A549 (cell line): ENCODE measurements at places on chromosomes 7 and 10. TPM values are rescaled to one million over a fixed set of nuclear protein-coding genes. Genes with fewer than 3 reads are reported as not detected.

The OPN4 gene
- polyA plus RNA-seq: not detected in 3 replicates

The MPP7 gene
- polyA plus RNA-seq: 0.05 to 0.09 TPM (median 0.06 TPM) in 3 replicates

The GIMAP8 gene
- polyA plus RNA-seq: not detected in 3 replicates

- DNase-seq: no peak
Observed at GRCh38 chr10:90589825-90590224, 268.0 kb downstream of the HTR7 start.

DNA sequence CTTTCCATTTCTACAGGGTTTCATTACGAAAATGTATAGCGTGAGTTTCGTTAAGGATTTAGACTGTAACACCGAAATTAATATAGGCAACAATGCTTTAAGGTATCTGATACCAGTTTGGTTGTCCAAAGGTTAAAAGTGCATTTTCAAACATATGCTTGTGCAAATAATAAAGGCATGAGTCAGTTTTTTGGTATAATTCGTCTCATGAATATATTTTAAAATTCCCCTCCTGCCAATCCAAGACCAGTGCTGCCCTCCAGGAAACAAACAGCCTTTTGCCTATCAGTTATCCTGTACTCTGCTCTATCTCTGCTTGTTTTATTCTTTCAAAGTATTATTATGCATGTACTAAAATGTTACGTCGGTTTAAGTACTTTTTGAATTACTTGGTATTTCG is 2.0 kb downstream of the LCOR start:
- DNase-seq: no peak

DNA sequence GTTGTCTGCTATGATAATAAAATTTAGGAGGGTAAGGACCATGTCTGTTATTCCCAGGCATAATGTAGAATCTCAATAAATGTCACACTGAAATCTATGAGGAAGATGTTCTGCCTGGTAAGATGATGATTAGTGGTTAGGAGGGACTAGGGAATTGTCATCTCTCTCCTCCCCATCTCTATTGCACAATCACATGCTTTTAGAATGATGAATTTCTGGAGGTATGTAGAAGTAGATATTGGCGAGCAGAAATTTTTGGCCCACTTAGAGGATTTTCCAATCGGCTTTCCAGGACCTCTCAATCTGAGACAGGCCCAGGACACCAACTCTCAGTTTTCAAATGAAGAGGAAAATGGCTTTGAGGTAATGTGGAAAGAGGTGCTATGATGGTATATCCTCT is 2.0 kb upstream of the PITX3 start:
- no peak for DNase-seq

DNA sequence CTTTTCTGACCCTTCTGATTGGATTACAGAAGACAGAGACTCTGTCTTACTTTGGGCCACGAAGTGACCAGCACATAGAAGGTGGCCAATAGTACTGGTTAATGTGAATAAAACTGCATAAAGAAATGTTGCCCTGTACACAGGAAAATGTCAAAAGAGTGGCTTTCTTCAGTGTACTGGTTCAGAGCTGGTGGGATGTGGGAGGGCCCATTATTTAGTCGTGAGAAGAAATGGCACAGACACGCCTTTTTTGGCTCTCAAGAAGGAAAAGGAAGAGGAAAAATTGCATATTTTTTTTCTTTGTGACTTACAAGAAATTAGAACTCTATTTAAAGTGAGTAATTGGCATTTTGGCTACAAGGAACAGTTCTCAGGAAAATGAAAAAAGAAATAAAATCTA is 129.7 kb downstream of the DGKI start:
- no peak for DNase-seq

GRCh38 chr10:29951441-29951931 is 107.9 kb downstream of the JCAD start:
- no peak for DNase-seq

DNA sequence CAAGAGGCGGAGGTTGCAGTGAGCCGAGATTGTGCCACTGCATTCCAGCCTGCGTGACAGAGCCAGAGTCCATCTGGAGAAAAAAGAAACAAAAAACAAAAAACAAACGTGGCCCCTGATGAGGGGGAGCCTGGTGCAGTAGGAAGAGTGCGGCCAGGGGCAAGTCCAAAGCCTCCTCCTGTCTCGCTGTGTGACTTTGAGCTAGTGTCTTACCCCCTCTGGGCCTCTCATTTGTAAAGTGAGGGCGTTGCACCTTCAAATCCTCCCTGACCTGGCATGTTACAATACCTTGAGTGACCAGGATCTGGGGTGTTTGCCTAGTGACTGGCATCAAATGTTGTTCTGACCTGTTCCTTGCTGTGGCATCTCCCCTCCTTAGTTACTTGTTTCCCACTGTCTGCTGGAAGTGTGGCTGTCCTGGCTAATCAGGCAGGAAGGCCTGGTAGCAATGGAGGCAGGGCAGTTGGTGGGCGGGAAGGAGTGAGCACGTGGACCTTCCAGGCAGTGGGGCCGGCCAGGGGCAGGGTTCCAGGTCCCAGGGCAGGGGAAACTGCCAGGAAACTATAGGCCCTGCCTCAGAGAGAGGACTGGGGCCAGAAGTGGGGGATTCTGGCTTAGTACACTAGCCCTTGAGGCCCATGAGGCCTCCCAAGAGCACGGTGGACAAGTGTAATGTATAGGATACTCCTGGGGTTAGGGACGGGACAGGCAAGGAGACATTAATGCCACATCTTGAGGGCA is 24.5 kb upstream of the GOLGA7B start:
- DNase-seq: no peak

GRCh38 chr7:82528577-82529310 is 85.2 kb upstream of the CACNA2D1 start:
- no peak for DNase-seq

DNA sequence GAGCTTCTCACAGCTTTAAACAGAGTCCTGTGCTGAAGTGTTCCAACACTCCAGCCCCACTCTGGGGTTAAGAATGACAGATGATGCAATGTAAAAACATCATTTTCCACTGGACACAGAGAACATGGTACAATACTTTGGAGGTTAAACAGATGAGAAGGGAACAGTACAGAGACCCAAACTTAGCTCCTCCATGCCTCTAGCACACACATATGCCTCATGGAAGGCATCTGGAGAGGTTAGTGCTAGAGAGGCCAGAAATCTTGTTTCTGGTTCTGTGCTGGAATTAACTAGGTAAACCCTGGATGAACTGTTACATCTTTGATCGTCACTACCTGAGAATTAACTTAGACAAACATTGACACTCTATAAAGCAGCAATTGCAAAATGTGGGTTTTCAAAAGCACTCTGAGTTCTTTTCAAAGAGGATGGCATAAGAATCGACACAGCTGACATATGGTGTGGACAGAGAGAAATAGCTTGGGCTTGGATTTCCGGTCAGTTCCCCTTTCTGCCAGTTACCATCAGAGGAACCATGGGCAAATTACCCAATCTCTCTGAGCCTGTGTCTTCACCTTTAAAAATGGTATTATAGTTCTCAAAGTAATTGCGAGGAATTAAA is 81.9 kb downstream of the KCNMA1 start:
- no peak for DNase-seq

- peak; percentile 72 for DNase-seq
Observed at GRCh38 chr10:126972635-126973414, 67.6 kb downstream of the DOCK1 start.

DNA sequence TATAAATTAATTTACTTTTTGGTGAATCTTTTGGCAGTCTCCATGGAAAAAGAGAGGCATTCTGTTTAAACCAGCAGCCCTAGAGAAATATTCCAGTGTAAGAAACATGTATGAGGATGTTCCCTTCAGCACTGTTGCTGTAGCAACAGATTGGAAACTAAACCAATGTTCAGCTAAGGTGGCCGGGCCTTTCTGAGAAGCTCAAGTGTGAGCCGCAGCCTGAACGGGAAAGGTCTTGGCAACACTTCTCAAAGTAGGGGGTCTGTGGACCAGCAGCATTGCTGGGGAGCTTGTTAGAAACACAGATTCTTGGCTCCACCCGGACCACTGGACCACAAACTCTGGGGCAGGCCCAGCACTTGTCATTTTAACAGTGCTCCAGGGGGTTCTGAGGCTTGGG is 36.2 kb downstream of the RAMP3 start:
- DNase-seq: no peak

DNA sequence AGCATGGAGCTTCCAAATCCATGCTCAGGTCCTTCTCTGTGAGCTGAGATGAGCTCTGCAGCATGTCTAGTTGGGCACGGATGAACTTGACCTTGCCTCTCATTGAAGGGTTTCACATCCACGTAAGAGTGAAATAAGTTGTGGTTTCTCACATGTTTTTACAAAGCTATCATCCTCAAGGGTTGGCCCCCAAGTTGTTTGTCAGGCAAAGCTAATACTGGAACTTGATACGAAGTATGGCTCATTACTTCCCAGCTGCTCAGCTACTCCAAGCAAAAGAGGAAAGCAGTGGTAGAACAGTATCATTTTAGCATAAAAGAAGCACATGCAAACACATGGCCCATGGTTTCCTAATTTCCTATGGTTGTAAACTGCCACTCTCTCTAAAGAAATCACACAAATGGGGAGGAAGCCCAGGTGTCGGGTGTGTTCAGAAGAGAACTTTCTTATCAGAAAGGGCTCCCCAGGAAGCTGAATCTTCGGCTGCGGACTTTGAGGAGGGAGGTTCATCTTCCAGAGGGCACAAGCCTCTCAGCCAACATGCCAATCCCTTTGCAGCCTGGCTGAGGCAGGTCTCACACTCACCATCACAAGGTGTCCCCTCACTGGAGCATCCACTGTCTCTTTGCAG is 45.3 kb downstream of the PDLIM1 start:
- DNase-seq: no peak

DNA sequence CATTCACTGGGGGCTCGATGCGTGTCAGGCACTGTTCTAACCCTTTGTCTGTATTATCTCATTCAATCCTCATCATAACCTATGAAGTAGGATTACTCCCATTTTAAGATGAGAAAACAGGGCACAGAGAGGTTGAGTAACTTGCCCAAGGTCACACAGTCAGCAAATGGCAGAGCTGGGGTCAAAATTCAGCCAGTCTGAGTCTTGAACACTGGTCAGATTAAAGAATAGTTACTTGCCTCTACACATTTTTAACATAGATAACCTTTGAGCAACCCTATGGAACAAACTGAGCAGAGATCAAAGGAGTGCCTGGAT is 27.2 kb downstream of the INSIG1 start:
- DNase-seq: no peak

DNA sequence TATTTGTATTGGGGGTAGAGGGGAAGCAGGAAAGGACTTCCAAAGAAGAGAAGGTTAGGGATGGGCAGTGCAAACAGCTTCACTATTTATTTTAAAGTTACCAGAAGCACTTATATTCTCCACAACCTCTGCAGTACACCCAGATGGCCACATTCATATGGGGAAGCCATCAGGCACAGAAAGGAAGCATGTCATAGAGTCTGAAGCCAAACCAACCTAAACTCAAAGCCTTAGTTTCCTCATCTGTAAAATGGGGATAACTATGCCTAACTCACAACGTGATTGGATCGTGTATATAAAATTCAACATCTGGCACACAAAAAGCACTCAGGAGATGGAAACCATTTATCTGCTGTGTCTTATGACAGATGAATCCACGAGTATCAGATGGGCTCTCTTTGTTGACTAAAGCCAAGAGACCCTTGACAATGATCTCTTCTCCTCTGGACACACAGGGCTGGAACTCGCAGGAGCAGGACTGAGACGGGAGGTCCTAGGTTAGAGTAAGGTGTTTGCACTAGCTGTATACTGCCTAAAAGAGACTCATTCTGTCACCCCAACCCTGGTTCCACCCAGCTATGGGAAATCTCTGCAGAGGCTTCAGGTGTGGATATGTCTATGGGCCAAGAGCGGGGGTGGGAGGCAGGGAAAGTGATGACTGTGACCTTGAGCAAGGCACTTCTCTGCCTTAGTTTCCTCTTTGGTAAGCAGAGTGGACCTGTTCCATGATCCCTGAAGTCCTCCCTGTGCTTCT is 1.8 kb downstream of the KIAA1549 start:
- DNase-seq: peak; percentile 49

DNA sequence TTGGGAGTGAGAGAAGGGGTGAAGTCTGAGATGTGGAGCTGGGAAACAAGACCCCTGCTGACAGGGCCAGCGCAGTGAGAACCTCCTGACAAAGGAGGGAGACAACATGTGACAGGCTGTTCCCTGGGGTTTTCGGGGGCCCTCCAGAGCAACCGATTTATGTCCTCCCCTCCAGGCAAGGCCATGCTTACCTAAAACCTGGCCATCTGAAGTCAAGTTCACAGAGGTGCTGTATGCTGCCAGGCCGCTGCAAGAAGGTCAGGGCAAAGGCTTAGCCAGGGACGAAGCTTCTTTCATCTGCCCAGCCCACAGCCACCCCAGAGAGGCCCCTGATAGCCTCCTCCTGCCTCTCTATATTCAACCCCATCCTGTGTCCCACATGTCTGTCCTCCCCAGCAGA is 20.6 kb downstream of the NPC1L1 start:
- no peak for DNase-seq
